Activated T-cell treated with anti-CD3 and anti-CD28 coated beads, Interleukin-2, amount 50 U/mL, for 72 hours (primary cell): ENCODE measurements at places on chromosomes 4 and X. TPM values are rescaled to one million over a fixed set of nuclear protein-coding genes. Genes with fewer than 3 reads are reported as not detected.
A peak's percentile ranks its signal among the peaks of the same experiment; 100 is the strongest.

- no peak overlapping the region for H3K27ac ChIP-seq
- H3K27me3 ChIP-seq, result no peaks in the 10 kb centered on the region
- no peak for DNase-seq
- no peaks in the 10 kb centered on the region for H3K36me3 ChIP-seq
Measured at GRCh38 chr4:137474711-137475301, 57.5 kb downstream of the PCDH18 start.

NEUROG2 gene
- 0.26 TPM for total RNA-seq

PAGE4 gene
- not detected for total RNA-seq

DNA sequence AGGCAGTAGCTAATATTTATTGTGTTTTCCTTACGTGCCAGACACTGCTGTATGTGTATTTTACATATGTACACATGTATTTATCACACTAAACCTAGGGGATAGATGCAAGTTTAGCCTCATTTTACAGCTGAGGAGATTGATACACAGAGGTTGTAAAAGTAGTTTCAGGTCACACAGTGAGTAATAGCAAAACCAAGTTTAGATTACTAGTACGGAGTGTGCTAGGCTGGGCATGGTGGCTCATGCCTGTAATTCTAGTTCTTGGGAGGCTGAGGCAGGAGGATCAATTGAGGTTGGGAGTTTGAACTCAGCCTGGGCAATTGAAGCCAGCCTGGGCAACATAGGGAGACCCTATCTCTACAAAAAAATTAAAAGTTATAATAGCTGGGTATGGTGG is 701.1 kb upstream of the ATOH1 start:
- H3K4me3 ChIP-seq, result no peak overlapping the region
- no peaks in the 10 kb centered on the region for H3K27me3 ChIP-seq
- no peak overlapping the region for H3K27ac ChIP-seq
- no peak for DNase-seq
- no peaks in the 10 kb centered on the region for H3K4me1 ChIP-seq
- H3K36me3 ChIP-seq, result no peaks in the 10 kb centered on the region

SPATA18 gene
- 0.24 TPM for total RNA-seq

DNA sequence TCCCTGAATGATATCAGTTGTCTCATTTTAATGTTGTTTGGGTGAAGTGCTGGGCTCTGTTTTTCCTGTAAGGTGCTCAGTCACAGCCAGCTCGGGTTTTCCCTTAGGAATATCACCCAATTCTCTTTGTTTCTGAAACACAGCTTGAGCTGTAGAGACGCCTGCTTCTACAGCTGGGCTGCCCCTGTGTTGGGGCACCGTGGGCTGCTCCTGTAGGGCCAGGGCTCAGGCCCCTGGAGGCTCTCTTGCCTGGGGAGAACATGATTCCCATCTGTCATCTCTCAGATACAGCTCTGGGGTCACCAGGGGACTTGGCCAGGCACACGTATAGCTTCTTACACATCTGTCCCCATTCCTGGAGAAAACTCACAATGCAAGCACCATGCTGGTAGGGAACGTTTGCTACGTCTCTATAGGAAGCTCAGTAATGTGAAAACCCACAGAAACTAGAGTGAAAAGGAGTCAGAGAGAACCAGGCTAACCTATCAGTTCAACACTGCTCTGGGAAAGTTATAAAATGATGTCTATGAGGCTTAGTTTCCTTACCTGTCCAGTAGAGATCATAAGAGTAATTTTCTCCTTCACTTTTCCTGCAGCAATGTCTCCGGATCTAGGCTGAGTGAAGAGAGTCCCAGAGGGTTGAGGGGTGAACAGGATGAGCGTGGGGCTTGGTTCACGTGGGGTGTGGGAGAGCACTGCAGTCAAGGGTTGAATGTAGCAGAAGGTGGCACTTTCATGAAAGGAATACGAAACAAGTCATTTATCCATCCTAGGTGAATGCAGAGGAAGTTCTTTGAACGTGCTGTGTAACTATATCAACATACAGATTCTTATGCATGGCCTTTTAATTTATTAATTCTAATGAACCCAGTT is 14.5 kb downstream of the FHDC1 start:
- H3K4me3 ChIP-seq, result no peak overlapping the region
- no peak overlapping the region for H3K27ac ChIP-seq
- H3K4me1 ChIP-seq, result no peaks in the 10 kb centered on the region
- H3K27me3 ChIP-seq, result peaks cover 15% of the 10 kb centered on the region
- DNase-seq, result no peak

DNA sequence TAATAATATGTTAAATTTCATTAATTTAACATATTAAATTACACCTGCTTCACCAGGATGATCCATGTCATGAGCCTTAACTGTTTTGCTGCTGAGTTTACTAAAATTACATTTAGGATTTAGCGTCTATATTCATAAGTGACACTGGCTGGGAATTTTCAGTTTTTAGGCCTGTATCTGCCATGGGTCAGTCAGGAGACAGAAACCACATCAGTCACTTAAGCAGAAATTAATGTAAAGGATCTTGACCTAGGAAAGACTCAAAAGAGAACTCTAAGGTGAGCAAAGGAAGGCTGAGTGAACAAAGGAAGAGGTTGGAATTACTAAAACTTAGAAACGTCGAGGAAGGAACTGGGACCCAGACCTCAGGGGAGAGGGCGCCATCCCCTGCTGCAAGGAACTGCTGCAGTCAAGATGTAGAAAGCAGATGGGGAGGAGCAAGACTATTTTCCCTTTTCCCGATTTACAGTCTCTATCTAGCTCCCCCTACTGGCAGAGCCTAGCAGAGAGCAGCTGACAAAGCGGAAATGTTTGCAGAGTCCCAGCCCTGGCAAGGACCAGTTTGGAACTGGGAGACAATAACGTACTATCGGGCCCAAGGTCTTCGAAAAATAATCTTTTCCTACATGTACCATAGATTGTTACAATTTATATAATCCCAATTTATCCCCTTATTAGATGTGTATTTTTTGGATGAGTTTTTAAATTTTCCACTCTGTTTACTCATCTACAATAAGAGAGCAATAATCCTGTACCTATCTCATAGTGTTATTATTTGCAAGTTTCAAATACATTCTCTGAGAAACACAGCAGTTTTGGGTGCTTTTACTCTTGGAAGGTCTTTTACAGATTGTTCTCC is 22.6 kb upstream of the RBBP7 start:
- H3K27me3 ChIP-seq, result peaks cover 65% of the 10 kb centered on the region
- peak; percentile 64 for DNase-seq
- no peak overlapping the region for H3K27ac ChIP-seq
- peaks cover 21% of the 10 kb centered on the region for H3K4me1 ChIP-seq

CWH43 gene
- total RNA-seq, result not detected

DNA sequence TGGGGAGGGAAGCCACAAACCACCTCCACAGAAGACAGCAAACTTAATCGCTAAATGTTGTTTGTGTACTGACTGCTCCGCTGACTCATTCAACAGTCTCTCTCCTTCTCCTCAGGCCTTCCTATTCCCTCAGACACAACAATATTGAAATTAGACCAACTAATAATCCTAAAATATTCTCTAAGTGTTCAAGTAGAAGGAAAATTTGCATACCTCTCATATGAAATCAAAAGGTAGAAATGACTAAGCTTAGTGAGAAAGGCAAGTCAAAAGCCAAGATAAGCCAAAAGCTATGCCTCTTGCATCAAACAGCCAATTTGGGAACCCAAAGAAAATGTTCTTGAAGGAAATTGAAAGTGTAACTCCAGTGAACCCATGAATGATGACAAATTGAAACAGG is 75.7 kb upstream of the ARHGAP24 start:
- no peaks in the 10 kb centered on the region for H3K36me3 ChIP-seq
- no peak overlapping the region for H3K4me3 ChIP-seq
- no peak for DNase-seq
- no peaks in the 10 kb centered on the region for H3K4me1 ChIP-seq

GRCh38 chr4:189204616-189205015 is 736.1 kb upstream of the FRG1 start:
- H3K4me3 ChIP-seq, result no peak overlapping the region
- no peaks in the 10 kb centered on the region for H3K36me3 ChIP-seq
- no peak for DNase-seq
- H3K27ac ChIP-seq, result no peak overlapping the region
- H3K27me3 ChIP-seq, result no peaks in the 10 kb centered on the region

NMU gene
- not detected for total RNA-seq

IBSP gene
- total RNA-seq, result not detected

ASMTL gene
- 101 TPM for total RNA-seq

LANCL3 gene
- 0.07 TPM for total RNA-seq

C4orf51 gene
- not detected for total RNA-seq

DNA sequence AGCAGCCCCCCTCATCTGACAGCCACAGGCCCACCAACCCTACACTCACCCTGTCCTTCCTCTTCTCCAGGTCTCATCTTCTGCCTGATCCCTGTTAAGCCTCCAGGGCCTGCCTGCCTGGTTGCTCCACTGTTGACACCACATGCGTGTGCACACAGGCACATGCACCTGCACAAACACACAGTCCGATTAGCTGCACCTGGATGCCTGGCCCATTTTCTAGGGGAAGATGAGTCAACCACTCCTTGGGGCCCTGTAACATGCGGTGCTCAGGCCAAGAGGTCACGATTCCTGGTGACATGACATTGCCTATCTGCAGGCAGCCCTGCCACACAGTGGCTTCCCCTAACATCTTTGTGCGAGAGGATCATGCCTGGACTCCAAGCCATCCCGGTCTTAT is 498.4 kb downstream of the BCOR start:
- no peaks in the 10 kb centered on the region for H3K36me3 ChIP-seq
- no peak overlapping the region for H3K4me3 ChIP-seq
- no peak for DNase-seq
- H3K27me3 ChIP-seq, result peaks cover 18% of the 10 kb centered on the region

DNA sequence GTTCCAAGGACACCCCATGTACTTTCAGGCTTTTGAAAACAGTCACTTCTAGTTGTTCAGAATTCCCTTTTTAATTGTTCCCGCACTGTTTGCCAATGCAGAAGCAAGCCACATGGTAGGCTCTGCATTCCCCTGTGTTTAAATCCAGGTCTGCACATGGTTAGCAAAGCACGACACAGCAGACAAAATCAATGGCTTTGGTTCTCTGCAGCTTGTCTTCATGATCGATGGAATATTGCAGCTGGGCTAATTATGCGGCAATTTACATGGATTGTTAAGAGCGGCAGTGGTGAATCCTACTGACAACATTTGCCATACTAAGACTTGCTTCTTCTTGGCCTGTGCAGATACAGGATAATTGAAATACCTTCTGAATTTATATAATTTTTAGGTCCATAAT is 20.6 kb upstream of the INPP4B start:
- DNase-seq, result no peak
- H3K27ac ChIP-seq, result no peak overlapping the region
- H3K36me3 ChIP-seq, result no peaks in the 10 kb centered on the region
- H3K27me3 ChIP-seq, result peaks cover 30% of the 10 kb centered on the region
- H3K4me3 ChIP-seq, result no peak overlapping the region

CT55 gene
- not detected for total RNA-seq

DNA sequence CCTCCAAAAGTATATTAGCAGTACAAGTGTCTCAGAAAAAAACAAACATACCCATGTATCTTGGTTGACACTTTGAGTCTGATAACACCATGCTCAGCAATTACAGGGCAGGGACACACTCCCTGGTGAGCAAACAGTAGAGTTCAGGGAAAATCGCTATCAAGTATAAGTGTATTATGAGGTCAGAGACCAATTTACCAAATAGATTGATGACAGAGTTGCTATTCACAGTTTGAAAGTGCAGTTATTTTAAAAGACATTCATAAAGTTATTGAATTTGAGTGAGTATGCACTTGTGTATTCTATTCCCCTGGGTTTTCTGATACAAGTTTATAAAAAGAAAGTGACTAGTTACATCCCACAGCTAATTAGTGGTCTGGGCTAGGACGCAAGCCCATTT is 10.2 kb upstream of the LONRF3 start:
- H3K4me1 ChIP-seq, result peaks cover 11% of the 10 kb centered on the region
- no peak for DNase-seq
- peaks cover 46% of the 10 kb centered on the region for H3K27me3 ChIP-seq
- H3K27ac ChIP-seq, result no peak overlapping the region
